Kidney epithelial cell (primary cell): ENCODE measurements at places on chromosomes 16 and 17.

GRCh38 chr16:1691956-1692355 is 13.9 kb downstream of the JPT2 start:
- DNase-seq = peak; percentile 61

- no peak for DNase-seq
These were observed 26.3 kb downstream of the METTL22 start for GRCh38 chr16:8647721-8648318.

GRCh38 chr17:42798011-42798382 is 507 bp downstream of the COA3 start:
- DNase-seq = no peak

DNA sequence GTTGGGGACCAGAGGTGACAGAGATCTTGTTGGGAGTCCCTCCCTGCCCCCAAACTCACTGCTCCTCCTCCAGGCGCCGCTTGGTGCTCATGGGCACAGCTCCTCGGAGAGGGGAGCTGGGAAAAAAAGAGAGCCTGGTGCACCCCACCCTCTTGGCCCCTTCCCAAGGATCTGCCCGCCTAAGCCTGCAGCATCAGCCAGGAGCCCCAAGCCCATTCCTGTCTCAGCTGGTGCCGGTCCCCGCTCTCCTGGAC is 400 bp downstream of the HCFC1R1 start:
- DNase-seq = no peak

DNA sequence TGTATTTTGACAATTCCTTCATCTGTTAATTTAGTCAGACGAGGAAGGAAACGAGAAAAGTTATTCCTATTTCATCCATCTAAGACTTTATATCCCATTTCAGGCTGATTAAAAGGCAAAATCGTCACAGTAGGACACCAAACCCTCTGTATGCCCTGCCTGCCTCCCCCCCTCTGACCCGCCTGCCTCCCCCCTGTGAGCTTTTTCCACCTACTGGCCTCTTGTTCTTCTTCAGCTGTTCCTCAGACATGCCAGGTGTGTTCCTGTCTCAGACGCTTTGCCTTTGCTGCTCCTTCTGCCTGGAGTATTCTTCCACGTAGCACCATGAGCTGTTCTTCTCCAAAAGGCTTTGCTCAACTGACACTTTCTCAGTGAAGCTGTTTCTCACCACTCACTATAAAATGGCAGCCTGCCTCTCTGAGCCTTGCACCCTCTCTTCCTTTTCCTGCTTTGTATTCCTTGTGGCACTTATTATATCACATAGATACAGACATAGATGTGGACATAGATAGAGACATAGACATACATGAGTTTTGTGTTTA is 723.4 kb downstream of the MAF start:
- no peak for DNase-seq

GRCh38 chr16:56855946-56856345 is 9.1 kb upstream of the SLC12A3 start:
- no peak for DNase-seq

DNA sequence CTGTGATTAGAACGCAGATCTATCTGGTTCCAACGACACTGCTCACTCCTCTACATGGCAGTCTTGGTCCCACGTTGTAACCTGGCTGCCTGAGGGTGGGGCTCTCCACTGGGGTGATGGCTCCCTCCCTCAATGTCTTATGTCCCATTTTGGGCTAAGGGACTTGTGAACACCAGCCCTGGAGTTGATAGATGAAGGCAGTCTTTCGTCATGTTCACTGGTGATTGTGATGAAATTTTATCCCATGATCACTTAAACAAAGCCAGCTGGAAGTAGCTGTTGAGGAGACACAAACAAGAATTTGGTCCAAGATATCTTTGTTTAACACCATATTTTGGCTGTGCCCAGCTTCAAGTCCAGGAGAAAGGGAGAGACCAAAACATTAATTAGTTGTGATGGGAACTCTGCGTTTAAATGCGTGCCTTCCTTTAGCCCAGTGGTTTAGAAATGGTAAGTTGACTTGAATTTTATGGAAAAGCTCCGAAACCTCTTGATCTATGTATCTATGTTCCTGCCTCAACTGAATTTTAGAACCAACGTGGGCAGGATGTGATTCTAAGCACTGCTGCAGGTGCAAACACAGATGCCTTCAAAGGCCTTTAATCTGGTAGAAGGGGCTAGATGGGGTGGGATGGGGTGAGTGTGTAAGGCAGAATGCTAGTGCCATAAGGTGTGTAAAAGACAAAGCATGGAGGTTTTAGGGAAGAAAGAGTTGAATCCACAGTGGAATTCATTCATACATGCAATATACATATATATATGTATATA is 186.8 kb upstream of the IRX3 start:
- no peak for DNase-seq

DNA sequence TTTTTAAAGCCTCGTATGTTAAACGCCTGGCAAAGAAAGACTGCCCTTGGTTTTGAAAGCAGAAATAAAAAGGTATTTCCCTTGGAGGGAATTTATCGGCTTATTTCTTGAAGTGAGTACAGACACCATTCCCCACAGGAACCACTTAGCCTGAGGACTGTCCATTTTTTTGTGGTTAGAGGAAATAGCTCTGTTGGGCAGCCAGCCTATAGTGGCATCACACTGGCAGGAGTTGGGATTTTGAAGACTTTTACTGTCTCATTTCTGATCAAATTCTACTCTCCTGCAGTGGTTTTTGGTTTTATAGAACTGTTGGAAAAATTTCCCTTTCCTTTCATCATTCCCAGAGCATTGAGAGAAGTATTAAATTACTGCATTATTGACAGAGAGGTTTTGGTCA is 34.1 kb upstream of the CDC6 start:
- DNase-seq = no peak

DNA sequence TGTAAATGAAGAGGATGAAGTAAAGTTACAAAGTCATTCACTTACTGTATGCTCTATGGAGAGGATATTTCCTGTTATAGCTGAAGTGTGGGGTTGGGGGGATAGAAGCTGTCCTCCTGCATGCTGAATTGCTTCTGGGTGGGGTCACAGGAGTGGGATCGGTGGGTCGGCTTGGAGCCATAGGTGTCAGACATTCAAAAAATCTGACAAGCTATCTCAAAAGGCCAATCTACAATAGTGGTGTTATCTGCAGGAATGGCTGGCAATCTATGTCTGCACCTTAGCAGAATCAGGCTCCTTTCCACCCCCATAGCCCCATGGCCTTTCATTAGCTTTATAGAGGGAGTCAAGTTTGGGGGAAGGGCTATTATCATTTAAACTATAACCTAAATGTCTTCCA is 104.9 kb downstream of the ABCC12 start:
- DNase-seq = no peak

DNA sequence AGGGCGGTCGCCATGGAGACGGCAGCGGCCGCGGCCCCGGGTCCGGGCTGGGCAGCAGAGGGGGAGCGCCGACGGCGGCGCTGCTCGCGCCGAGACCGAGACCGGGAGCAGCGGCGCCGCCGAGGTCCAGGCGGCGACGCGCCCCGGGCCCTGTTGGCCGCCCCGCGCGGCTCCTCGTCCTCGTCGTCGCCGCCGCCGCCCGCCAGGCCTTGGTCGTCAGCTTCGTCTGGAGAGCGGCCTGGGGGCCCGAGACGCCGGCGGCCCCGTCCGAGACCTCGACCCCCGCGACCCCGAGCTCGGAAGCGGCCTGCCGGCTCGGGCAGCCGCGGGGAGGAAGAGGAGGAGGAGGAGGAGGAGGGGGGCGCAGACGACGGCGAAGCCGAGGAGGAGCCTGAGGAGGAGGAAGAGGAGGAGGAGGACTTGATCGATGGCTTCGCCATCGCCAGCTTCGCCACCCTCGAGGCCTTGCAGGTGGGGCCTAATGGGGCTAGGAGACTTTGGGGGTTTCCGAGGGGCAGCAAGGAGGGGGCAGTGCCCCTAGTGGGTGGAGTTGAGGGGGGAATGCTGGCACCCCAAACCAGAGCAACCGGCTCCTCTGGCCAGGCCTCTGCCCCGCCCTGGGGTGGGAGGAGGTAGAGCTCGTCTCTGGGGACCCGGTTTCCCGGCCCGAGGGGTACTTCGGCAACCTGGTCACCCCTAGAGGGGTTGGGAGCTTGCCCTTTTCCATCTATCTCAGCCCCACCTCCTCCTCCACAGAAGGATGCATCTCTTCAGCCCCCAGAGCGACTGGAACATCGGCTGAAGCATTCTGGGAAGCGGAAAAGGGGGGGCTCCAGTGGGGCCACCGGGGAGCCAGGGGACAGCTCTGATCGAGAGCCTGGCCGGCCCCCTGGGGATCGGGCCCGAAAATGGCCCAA is 1.5 kb downstream of the FBRS start:
- DNase-seq = no peak

DNA sequence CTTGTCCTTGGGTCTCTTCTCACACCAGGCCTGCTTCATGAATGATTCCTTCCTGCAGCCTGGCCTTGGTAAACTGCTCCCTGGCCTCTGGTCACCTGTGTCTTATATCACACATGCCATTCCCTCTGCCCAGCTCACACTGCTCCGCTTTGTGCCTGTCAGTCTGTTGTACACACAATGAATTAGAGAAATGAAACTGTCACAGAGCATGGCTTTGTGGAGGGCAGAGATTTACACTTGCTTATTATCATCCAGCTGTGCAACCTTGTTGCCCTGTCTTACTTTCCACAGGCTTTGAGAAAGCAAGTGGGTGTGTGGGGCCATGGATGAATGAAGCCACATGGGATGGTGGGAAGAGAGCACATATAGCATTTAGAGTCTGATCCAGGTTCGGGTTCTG is 22.4 kb downstream of the ALDH3A2 start:
- DNase-seq = no peak

DNA sequence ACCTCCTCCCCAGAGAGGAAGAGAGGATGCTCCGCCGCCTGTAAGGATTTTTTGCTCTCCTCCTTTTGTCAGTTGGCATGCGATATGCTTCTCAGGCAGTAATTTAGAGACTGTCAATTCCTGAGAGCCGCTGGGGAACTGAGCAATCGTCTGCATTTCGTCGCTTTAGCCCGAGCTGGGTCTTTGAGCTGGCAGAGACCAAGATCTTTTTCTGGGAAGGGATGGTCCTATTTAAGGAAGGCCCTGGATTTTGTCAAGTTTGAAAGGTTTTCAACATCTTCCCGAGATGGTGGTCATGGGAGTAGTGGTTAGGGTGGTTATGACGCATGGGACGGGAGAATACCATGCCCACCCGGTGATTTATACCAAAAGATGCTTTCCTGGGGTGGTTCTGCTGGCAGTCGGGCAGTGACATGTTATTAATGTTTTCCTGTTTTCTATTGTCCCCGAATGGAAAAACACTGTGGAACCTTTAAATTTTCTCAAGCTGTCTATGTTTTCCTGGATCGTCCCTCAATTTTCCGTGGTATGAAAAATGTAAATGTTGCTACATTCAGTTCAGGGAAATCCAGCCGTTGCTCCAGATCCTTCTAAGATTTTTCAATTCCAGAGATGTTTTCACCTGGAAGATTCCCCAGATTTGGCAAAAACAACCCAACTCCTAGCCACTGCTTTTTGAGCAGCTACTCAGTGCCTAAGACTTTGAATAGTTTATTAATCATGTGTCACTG is 586.4 kb downstream of the MAF start:
- no peak for DNase-seq

DNA sequence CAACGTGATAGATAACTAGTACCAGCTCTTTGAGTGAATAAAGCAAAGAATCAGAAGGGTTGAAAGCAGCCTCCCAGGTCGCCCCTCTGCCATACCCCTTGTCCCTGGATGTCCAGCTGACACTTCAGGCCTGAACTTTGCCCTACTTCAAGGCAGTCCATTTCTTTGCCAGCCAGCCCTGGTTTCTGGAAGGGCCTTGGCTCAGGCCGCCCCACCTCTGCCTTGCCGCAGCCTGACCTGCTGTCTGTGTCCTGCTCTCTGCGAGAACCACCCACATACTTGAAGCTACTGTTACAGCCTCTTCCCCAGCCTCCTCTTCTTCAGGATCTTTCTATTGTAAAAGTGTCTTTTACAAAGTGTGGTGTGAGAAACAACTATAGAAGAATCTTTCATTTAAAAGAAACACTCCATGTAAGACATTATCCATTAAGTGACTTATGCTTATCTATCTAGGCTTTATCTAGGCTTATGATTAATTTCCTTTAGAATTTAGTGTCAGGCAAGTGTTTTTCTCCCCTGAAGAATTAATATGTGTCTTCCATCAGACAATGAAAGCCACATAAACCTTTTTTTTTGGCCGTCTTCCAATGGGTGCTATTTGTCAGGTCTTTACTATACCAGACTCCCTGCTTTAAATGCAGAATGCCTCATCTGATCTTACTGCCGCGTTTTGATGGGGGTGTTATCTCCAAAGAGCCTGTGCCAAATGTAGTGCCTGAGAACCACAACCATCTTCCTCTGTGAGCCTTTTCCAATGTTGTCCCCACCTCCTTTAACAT is 133.9 kb downstream of the SOCS1 start:
- no peak for DNase-seq

DNA sequence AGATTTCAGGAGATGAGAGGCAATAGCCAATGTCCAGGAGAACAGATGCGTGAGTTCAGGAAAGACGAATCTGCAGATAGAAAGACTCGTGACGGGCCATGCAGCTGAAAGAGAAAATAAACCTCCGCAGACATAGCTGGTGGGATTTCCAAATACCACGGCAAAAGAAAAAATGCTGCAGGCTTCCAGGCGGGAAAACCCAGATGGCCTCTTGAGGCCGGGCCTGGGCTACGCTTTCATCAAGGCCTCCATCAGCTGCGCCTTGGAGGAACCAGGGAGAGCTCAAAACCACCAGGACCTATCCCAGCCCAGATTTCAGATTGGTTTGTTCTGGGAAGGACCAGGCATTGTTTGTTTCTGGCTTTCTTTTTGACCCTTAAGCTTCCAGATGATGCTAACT is 16.7 kb downstream of the CCDC40 start:
- no peak for DNase-seq

DNA sequence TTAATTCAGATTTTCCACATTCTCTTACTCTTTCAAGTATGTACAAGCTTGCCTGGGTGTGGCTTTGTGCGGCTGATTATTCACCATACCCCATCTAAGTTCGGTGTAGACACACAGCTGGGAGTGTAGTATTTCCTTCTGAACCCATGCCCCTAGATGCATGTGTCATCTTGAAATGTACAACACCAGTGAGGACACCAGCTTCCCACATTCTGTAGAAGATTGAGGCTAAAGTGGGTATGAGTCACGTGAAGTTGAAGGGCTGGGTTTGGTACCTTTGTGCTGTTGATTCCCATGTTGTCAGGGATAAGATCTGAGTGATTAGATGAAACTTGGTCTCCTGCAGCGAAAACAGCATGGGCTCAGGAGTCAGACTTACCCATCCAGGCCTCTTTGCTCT is 14.6 kb upstream of the DHX8 start:
- peak; percentile 93 for DNase-seq

DNA sequence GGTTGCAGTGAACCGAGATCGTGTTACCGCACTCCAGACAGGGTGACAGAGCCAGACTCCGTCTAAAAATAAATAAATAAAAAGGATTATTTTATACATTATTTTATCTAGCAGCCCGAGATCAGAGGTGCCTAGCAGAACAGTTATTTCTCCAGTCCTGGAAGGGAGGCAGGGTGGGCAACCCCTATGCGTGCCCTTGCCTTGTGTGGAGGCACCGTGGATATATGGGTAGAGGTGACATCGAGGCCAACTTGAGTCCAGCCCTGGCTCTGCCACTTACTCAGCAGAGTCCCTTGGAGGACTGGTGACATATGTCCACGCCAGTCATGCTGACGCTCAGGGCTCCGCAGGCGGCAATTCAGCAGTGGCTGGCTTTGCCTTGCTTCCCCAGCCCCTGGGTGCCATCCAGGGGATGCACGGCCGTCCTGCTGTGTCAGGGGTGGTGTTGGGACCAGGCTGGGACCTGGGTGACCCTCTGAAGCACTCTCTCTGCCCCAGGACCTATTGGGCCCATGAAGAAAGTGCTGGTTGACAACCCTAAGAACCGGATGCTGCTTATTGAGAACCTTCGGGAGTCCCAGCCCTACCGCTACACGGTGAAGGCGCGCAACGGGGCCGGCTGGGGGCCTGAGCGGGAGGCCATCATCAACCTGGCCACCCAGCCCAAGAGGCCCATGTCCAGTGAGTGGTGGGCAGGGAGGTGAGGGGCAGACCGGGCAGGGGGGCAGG is 13.2 kb downstream of the GALK1 start:
- DNase-seq = no peak
